Activated T-cell treated with anti-CD3 and anti-CD28 coated beads, Interleukin-2, amount 50 U/mL, for 24 hours (primary cell): ENCODE measurements at places on chromosomes 7 and 10.

DNA sequence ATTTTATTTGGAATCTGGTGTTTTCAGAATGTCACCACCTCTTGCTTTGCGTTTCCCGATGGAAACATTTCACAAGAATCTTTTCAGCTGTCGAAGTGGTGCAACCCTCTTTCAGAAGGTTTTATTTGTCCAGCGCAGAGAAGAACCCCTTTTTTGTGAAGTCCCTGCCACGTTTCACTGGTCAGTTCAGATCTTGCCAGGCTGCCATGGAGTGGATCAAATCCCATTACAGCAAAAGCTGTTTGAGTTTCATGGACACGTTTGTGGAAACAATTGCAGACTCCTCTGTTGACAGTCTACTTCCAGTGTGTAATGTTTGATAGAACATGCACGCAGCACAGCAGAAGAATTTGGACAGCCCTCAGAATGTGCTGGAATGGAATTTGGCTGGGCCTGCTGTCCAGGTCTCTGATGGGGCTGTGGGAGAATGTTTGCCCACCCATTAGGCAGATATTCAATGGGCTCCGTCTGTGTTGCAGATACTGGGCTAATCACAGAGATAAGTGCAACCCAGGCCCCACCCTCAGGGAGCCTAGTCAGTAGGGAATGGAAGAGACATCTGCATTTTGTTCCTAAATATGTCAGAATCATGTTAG lies 143.2 kb downstream of the GRK5 start:
- DNase-seq: no peak

- no peak for DNase-seq
Measured at GRCh38 chr7:157879391-157879790, 542.6 kb downstream of the DNAJB6 start.

DNA sequence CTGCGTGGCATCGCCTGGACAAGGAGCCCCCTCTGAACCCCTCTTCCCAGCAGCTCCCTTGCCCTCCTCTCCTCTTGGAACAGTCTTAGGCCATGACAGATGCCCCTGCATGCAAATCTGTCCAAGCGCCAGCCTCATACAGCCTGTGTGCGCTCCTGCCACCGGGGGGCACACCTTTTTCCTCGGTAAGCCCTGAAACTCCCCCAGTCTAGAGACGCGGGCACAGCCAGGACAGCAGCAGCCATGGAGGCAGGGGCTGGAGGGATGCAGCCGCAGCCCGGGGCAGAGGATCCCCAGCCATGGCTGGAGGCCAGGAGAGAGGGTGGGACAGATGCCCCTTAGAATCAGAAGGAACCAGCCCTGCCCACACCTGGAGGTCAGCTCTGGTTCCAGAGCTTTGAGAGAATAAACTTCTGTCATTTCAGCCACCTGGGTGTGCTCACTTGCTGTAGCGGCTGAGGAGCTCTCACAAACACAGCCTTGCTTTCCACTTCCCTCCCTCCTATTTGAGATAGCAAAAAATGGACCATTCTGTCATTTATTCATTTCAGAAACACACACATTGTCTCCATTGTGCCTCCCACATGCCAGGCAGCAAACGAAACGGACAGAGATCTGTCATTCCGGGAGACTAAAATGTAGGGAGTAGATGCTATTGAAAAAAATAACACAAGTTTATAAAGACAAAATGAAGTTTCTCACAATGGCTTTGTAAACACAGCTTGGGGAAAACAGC lies 241.5 kb downstream of the WDR37 start:
- DNase-seq: no peak

DNA sequence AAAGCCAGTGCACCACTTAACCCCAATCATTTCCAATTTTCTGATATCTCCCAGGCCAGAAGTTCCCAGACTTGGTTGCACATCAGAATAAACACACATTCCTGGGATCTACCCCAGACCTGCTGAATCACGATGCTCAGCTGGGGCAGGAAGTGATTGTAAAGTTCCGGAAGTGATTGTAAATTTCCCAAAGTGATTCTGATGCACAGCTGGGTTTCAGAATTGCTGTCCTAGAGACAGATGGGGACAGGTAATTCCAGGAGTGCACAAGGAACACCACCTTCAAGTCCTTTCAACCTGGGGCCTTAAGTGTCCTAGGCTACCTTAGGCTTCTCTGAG lies 104.2 kb upstream of the EEPD1 start:
- no peak for DNase-seq

GRCh38 chr7:31059551-31059950 lies 7.4 kb downstream of the ADCYAP1R1 start:
- DNase-seq: no peak

- no peak for DNase-seq
Measured at GRCh38 chr10:70571636-70572439, 30.7 kb downstream of the PRF1 start.

- no peak for DNase-seq
Measured at GRCh38 chr7:28700096-28700495, 258.0 kb downstream of the TRIL start.

- DNase-seq: no peak
Measured at GRCh38 chr10:93598157-93598556, 2.9 kb downstream of the RBP4 start.

- DNase-seq: no peak
Measured at GRCh38 chr7:129163875-129164544, 19.5 kb downstream of the TSPAN33 start.

- DNase-seq: no peak
Measured at GRCh38 chr7:147413557-147413870, 1177.1 kb upstream of the C7orf33 start.

DNA sequence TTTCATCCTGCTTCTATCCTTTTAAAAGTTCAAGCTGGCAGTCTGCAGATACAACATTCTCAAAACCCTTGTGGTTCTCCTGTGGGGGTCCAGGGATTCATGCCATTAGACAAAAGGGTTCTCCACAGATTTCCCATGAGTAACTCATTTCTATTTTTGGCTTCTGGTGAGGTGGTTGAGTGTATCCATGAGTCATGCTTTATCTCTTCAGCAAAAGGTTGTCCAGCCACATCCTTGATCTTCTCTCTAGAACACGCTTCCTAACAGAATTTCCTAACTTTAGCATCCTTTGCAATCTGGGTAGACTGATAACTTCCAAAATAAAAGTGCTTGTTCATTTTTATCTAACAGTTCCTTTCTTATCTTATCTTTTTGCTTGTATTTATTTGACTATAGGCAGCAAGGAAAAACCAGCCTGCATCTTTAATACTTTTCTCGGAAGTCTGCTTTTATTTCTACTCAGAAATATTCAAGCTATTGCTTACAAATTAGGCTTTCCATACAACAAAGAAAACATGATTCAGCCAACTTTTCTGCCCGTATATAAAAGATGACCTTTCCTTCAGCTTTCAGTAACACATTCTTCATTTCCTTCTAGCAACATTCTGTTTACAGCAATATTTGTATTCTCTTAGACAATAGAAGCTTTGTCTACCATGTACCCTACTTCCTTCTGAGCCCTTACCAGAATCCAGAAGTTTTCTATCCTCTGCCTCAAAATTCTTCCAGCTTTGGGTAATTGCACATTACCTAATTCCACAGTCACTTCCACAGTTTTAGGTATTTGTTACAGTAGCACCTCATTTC lies 79.3 kb upstream of the IL6 start:
- no peak for DNase-seq

DNA sequence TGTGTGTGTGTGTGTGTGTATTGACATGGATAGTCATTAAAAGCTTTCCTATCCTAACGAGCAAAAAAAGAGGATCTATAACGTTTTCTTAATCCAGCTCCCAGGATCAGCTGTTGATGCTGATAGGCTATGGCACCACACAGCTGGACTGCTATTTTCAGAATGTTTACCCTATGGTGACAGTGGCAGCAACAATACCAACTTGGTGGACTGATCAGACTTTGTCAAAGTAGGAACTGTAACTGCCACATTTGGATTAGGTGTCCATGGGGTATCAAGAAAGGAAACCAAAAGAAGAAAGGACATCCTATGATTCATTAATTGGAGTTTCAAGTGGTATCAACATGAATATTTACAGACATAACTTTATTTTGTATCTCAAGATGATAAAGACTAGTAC lies 2.7 kb upstream of the CLEC5A start:
- DNase-seq: no peak

DNA sequence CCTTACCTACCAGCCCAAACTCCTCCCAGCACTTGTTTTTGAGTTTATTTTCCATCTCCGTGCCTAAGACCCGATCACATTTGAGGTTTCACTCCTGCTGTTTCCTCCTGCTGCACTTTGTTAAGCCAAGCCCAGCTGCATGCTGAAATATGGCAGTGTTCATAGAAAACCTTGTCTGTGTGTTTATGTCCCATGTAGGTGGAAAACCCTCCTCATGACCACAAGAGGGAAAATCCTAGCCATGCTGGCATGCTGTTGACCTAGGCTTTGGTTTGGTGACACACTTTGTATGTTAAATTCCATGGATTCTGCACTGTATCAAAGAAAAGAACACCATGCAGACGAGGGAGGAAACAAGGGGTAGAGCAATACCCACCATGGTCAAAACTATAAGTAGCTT lies 154.4 kb downstream of the CUBN start:
- DNase-seq: no peak

- DNase-seq: peak; percentile 87
Measured at GRCh38 chr10:102449321-102450123, 1.8 kb downstream of the C10orf95 start.

DNA sequence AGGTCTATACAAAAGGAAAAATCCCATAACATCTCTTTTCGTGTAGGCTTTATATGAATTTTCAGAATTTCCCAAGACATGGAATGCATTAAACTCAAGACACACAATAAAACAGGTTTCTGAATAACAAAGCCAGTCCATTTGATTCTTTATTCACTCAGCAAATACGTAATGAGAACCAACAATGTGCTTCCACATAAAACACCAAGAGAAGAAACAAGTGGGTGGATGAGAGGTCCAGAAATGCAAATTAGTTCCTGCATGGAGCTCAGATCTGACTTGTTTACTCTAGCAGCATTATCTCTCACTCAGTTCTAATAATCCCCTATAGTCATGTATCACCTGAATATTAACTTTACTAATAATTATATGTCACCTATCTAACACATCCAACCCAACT lies 249.5 kb downstream of the LRRTM3 start:
- no peak for DNase-seq

GRCh38 chr7:20458521-20458920 lies 127.8 kb downstream of the ITGB8 start:
- no peak for DNase-seq

- no peak for DNase-seq
Measured at GRCh38 chr10:114498413-114499111, 94.3 kb upstream of the AFAP1L2 start.

DNA sequence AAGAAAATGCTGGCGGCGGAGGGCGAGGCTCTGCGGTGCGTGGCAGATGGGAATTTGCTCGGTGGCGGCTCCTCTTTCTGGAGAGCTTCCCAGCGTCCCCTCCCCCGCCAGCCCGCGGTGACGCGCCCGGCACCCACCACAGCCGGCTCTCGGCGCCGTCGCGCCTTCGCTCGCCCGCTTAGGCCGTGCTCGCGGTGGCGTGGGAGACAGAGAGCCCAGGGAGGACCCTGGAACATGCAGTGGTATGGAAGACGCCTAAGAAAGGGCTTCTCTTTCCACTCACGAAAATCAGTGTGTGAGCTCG lies 576 bp upstream of the CSGALNACT2 start:
- DNase-seq: peak; percentile 65

DNA sequence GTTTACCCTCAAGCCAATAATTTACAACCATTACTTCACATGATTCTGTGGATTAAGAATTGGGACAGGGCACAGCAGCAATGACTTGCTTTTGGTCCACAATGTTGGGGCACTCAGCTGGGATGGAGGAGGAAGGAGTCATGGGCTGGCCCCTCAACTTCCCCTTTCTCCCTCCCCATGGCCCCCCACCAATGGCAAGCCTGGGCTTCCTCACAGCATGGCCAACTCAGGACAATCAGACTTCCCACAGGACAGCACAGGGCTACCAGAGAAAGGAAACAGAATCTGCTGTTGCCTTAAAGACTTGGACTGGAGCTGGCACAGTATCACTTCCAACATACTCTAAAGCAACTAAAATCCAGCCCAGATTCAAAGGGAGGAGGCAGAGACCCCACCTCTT lies 160.7 kb downstream of the PTPN20 start:
- no peak for DNase-seq

DNA sequence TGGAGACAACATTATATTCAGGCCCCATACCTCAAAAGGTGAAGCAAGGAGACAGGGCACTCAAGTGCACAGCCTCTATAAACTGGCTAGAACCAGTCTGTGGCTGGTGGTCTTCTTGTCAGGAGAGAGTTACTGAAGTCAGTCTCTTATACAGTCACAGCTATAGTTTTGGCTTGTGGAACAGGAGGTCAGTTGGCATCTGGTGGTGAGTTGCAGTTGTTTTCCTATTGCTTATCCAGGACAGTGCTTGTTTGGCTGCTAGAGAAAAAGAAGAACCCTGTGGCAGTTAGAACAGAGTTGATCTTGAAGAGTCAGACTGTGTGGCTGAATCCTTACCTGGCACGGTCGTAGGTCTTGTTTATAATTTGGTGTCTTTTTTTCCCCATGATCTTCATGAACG lies 17.3 kb downstream of the CCM2 start:
- DNase-seq: no peak

DNA sequence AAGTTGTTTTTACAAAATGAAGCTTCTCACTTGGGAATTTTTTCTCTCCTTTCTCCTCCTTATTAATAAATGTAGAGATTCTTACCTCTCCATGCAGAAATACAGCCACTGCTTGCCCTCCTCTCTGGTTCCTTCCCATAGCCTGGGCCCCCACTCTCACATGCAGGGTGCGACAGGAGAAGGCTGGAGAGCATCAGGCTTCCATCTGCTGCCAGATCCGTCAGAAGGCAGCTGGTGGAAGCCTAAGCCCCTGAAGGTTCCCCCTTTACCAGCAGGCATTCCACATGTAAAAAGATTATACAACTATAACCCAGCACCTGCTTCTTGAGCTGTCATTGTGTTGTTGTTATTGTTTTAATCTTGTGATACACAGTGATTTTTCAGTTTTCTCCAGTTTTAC lies 314.2 kb downstream of the LHFPL3 start:
- DNase-seq: no peak

- DNase-seq: peak; percentile 71
Measured at GRCh38 chr7:5532536-5533335, 109.1 kb upstream of the TNRC18 start.

DNA sequence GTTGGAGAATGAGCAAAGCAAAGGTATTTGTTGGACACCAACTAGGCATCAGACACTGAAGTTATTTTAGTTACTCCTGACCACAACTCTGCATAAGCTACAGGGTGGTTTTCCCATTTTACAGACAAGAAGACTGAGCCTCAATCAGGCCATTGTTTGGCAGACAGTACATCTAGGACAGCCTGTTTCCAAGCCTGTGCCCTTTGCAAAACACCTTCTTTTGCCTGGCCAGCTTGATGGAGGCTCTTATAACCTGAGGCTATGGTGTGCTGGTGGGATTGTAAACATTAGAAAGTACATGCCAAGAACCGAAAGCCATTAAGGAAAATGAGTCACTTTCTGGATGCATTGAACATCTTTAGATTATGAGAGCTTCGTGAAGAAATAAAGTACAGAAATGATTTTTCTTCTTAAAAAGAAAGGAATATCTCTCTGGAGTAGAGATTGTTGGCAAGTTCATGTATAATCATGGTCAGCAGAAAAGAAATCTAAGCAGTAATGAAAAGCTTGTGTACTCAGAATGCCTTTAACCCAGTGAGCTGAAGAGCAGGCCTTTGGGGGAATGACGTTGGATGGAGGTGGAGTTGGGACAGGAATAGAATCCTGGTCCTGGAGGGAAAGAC lies 140.6 kb downstream of the KIAA1217 start:
- no peak for DNase-seq
